Activated CD4-positive, alpha-beta T cell treated with anti-CD3 and anti-CD28 coated beads, Interleukin-2, amount 50 U/mL, for 4 hours (primary cell): ENCODE measurements at places on chromosomes 6 and 20.

DNA sequence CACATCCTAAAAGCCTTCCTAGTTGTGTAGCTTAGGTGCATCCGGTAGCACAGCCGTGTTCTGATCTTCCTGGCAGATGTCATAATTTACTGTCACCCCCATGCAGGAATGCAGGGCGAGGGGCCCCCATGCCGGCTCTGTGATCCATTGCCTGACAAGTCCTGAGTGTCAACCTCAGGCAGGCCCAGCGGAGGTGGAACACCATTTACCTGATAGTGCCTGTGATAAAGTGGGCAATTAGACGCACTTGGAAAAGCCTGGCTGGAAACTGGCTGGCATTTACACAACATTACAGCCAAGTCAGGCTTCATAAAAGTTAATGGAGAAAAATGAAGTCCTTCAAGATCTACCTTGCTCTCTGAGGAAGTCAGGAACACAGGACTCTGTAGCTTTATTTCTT, 521.4 kb upstream of the JAG1 start:
- no peak for DNase-seq

GRCh38 chr20:24040896-24041459, 52.4 kb upstream of the GGTLC1 start:
- DNase-seq: no peak

- DNase-seq: no peak
These were observed 709 bp upstream of the ASXL1 start for GRCh38 chr20:32357375-32357868.

DNA sequence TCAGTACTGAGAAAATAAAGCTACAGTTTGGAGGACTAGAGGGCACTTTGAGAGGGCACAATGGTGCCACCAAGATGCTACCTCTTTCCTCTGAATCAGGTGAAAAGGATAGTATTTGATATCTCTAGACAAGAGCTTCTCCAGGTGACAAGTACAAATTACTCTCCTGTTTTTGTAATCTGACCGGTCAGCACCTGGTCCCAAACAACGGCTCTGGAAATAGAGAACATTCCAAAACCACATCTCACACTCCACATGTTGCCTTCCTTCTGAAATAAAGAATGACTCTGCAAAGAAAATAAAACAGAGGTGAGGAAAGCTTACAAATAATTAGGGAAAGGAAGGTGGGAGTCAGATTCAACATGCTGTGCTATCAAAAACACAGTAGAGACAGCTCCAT, 51.3 kb upstream of the CITED2 start:
- no peak for DNase-seq
